T-helper 2 cell (primary cell): ENCODE measurements at places on chromosomes 3 and 15.

GRCh38 chr15:73684581-73685455 lies 635 bp downstream of the CD276 start:
- DNase-seq = no peak

- no peak for DNase-seq
Observed at GRCh38 chr15:51849860-51850259, 20.4 kb downstream of the TMOD3 start.

DNA sequence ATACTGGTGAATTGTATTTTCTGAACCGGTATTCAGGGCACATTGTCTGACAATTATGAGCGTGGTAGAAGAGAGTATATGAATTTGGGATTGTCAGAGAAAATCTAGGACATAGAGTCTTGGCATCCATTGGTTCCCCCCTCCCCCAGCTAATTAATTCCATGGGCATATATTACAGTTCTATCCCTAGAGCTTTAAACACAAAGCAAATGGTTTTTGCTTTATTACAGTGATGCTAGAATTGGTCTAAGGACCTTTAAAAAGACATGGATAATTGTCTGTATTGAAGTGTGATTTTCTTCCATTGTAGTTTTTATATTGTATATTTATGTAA lies 91.3 kb downstream of the FNDC3B start:
- DNase-seq = no peak

DNA sequence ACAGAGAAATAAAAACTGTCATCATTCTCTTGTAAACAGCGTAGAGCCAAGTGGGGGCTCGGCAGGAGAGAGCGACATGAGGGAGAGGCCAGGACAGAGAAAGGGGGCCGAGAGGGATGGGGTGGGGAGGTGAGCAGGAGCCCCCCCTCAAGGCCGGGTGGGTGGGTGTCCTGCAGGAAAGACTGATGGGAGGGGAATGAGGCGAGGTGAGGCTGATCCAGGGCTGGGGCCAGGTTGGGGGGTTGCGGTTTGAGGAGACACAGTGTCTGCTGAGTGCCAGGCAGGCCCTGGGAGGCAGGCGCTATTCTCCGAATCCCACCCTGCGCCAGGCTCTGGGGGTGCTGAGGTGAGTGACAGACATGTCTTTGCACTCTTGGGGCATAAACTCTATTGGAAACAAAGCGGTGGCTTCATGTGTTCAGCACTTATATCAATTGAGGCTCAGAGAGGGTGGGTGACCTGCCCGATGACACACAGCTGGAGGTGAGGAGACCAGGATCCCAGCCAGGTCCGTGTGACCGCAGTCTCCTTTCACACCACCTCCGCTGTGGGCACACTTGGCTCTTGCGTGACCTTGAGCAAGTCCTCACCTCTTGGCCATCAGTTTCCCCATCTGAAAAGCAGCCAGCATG lies 19.6 kb upstream of the CSPG4 start:
- no peak for DNase-seq

DNA sequence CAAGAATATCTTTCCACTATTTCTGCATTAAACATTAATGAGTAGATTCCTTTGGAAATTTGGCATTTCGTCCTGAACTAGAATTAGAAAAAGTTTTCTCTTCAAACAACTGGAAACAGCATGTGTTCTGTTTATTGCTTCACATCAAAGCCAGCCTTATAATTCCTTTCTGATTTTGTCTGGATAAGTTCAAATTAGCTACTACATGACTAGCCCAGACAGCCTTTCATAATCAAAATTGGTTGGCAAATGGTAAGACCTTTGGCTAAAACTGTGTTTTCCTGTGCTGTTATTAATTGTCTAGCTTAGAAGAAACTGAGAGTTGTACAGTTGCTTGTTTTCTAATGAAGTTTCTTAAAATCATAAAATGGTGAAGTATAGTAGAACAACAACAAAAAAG lies 52.7 kb upstream of the P3H2 start:
- no peak for DNase-seq
